Fibroblast of skin of right biceps (primary cell): ENCODE measurements at places on chromosomes 13 and 19.

DNA sequence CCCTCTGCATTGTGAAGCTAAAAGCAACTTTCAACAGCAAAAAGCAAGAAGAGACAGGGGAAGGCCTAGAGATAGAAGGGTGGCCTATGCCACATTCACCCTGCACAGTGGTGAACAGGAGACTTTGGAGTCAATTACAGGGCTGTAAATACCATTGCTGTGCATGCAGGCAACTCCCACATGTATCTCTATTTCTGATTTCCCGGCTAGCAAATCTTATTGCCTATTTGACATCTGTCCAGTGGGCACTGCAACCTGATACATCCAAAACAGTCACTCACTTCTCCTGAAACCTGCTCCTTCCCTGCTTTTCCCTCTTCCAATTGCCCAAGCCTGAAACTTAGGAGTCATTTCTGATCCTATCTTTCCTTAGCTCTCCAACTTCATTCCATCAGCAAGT, 13.4 kb downstream of the RUBCNL start:
- DNase-seq = no peak

DNA sequence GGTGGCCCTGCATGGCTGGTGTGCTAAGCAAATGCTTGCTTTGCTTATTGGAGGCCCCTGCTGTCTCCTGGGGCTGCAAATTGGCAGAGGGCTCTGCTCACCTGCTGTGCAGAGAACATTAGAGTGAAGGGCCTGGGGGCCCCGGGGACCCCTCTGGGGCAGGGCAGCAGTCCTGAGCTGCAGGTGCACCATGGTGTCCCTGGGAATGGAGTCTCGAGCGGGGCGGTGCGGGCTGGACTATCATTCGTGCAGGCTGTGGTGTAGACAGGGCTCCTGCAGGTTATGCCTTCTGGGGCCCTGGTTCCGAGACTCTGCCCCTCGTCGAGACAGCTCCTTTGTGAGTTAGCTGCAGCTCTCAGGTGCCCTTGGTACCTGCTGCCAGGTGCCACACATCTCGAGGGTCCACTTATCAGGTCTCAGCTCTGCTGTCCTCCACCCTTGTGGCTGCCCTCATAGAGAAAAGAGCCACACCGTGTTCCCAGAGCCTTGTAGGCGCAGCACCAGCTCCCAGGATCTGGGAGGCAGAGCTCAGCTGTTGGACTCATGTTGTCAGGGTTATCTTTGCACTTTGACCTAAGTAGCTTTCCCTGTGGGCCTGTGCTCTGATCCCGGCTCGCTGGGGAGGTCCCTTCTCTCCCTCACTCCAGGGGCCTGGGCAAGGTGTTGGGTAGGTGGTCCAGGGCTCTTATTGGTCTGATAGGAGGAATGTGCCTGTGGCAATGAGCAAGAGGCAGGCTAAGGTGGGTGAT, 58.0 kb upstream of the ZNF536 start:
- DNase-seq = no peak

- DNase-seq = peak; percentile 91
These were observed 372 bp upstream of the ZNF699 start for GRCh38 chr19:9309974-9310446.

- peak; percentile 33 for DNase-seq
These were observed 56.3 kb downstream of the PSG3 start for GRCh38 chr19:42683917-42684513.

GRCh38 chr19:30221176-30221575, 151.0 kb upstream of the ZNF536 start:
- no peak for DNase-seq

DNA sequence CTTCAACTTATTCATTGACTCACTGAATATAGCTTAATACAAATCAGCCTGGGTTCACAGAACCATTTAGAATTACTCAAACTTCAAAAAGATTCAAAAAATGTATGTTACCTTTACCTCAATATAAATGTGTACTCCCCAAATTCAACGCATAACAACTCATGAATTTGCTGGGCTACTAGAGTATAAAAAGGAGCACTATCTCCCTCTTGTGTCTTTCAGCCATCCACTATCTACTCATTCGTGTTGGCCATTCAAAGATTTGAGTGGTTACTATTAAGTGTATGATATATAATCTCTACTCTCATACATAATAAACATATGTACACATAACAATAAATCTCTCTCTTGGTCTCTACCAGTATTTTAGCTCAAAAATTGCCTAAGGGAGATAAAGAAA, 20.3 kb downstream of the INTS6 start:
- no peak for DNase-seq

- DNase-seq = peak; percentile 90
These were observed 405.0 kb downstream of the COG6 start for GRCh38 chr13:40060296-40061007.
